ENCODE measurements at places on chromosomes 7 and 10.

DNA sequence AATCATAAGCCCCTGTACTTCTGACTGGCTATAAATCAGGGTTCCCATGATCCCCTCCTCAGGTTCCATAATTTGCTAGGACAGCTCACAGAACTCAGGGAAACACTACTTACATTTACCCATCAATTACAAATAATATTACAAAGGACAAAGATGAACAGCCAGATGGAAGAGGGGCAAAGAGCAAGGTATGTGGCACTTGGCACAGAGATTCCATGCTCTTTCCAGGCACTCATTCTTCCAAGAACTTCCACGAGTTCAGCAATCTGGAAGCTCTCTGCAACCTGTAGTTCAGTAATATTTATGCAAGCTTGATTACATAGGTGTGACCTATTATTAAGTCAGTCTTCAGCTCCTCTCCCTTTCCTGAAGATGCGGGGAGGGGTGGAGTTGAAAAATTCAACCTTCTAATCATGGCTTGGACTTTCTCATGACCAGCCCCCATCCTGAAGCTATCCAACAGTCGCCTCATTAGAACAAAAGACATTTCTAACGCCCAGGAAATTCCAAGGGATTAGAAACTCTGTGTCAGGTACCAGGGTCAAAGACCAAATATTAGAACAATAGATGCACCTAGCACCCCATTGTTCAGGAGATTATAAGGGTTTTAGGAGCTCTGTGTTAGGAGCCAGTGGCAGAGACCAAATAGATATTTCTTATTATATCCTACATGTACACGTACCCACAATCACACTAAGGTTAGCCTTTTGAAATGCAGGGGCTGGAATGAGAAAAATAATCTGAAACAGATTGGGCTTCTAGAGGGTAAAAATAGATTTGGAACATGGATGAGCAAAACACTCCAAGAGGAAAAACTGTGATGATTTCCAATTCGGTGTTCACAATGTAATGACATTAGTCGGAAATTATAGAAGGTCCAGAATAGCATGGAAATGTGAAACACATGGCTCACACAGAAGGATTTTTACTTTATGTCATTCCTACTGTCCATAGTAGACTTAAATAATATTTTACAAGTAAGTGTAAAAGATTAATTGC, 7.0 kb downstream of the ANKMY2 start:
- no peak for DNase-seq

- no peak for DNase-seq
Observed at GRCh38 chr10:26859241-26860101, 1.3 kb downstream of the ABI1 start.

- no peak for DNase-seq
Observed at GRCh38 chr10:46006219-46006618, 24.2 kb downstream of the NCOA4 start.

DNA sequence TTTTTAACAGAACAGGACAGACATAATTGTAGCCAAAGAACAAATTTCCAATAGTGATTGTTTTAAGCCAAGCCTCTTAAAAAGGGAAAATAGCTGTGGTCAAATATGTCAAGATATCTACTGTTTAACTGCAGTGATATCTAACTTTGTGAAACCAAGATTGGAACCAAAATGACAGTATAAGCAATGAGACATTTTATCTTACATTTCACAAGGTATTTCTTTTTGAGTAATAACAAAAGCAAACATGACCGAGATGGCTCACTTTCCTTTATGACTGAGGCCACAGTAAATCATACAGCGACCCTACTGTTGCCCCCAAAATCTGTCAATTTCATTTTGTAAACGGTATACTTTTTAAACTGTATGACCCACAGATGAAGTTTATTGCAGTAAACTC, 215.8 kb downstream of the MLLT10 start:
- no peak for DNase-seq

DNA sequence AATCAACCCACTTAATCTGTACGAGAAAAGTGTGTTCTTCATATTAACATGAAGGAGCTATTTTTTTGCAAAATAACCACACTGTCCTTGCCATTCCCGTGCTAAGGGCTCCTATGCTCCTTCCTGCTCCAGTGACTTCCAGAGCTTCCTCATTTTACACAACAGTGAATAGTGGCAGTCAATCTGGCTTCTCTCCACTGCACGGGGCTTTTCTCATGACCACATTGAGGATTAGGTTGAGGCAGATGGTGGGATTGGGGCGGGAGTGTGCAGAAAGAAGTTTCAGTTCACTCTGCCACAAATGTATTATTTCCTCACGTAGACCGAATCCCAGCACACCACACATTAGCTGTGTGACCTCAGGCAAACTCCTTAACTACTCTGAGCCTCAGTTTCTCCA, 235.1 kb downstream of the ARHGAP12 start:
- DNase-seq, result no peak

DNA sequence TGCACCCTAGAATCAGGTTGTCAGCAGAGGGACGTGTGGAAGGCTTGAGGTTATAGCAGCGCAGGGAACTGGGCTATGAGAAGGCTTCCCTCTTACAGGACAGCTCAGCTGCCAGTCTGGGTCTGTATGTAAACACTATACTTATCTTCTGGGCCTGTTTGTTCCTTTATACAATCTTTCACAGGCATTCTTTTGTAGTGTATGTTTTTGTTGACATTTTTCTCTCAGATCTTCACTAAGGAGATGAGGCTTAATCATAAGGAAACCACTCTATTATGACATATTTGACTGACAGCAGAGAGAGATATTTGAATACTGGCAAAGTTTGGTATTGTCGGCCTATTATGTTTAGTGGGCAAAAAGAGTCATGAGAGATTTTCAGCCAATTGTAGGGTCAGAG, 929 bp downstream of the GBF1 start:
- no peak for DNase-seq

DNA sequence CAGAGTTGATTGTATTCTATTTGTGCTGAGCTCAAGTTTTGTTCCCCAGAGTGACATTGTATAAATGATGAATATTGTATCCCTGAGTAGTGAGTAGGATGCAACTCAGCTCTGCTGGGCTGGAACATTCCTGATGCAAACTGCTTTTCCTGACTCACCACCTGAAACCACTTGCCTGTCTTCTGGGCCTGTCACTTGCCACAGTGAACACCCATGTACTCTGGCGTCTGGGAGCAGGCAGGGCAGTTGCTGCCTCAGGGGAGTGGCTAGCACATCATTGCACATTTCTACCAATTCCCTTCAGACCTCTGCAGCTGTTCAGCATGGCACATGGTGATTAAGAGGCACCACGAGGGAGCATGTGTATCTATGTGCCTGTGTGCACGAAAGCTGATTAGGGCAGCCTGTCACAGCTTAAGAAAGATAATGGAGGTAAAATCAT, 157.3 kb downstream of the SND1 start:
- DNase-seq, result no peak

- no peak for DNase-seq
Observed at GRCh38 chr10:129398711-129399141, 68.3 kb upstream of the MGMT start.

- DNase-seq, result no peak
Observed at GRCh38 chr7:99097730-99098129, 46.2 kb downstream of the SMURF1 start.

- no peak for DNase-seq
Observed at GRCh38 chr7:14144109-14144508, 154.6 kb upstream of the ETV1 start.

- DNase-seq, result no peak
Observed at GRCh38 chr10:120838941-120839340, 12.2 kb upstream of the WDR11 start.

DNA sequence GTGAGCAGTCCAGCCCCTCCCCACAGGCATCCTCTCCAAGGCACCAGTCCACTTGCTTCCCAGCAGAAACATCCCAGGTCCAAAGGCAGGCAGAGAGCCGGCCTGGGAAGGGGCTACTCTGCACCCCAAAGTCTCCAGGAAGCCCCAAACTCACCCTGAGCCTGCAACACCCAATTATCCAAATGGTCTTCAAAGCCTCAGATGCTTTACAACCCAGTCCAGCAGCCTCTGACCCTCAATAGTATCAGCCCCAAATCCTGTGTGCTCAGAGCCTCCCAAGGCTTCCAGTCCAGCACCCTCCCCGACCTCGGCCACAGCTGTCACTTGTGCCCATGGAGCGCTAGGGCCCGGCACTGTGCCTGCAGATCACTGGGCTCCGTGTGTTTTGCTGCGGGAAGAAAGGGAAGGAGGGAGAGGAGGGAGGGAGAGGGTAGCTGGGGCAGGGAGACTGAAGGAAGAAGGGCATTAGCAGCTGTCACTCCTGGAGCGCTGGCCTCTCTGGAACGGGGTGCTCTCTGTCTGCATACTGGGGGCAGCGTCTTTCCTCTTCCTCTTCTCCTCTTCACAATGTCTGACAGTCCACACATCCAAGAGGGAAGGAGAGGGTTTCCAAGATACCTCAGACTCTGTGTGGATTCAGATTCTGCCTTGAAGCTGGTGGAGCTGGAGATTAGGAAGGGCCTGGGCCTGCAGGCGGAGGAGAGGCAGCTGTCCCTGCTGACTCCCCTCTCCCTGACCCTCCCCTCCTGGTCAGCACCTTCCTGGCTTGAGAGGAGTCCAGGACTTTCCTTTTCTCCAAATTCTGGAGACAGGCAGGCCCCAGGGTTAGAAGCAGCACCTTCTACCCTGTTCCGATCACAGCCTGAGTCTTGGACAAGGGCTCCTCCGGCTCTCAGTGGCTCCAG, 13.2 kb downstream of the CALML5 start:
- no peak for DNase-seq

- DNase-seq, result peak; percentile 34
Observed at GRCh38 chr7:17640730-17641377, 299.4 kb downstream of the SNX13 start.

DNA sequence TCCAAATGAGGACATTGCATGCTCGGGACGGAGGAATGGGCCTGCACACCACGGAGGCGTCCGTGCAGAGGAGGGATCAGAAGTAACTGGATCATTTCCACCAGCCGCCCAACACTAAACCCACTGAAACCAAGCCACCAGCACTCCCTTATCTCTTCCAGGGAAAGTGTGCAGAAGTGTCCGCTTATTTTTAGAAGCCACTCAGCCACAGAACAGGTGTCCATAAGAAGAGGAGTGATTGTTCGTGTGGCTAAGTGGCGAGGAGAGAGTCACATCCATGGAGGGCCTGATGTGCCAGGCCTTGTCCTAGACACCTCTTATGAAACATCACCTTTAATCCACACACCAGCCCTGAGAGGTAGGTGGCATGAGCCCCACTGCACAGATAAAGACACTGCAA, 407.9 kb upstream of the NPVF start:
- DNase-seq, result no peak

DNA sequence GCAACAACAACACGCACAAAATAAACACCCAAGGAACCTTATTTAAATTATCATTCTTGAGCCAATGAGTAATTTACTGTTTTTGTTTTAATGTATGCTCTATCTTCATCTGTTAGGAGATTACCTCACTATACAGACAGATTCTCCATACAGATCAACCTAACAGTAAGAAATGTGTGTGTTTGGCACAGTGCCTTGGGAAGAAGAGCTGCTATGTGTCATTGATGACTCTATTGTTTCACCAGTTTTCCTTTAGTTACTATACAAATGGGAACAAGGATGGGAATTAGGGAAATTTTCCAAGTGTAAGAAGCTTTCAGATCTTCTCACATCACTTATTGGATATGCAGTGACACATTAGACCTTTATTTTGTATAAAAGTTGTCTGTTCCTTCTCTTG, 640.3 kb downstream of the NRG3 start:
- DNase-seq, result no peak

- DNase-seq, result no peak
Observed at GRCh38 chr10:56063642-56064041, 297.4 kb downstream of the ZWINT start.

DNA sequence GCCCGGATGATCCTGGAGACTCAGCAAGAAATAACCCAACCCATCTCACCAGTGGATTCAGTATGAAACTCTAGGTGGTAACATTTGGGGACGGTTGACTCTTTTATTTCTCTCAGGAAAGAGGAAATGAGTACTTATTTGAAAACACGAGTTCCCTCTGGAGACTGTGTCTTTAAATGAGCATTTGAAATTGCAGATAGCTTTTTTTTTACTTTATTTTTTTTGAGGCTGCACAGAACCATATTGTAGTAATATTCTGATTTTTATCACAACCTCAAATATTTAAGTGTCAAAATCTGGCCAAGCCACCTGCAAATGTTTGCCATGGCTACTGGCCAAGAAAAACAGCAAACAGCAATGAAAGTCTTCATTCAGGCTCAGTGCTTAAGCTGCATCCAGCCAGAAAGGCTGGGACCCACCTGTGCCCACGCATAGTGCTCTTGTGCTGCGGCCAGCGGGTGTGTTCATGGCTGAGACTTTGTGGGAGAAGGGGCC, 160.8 kb downstream of the CREB5 start:
- DNase-seq, result no peak

DNA sequence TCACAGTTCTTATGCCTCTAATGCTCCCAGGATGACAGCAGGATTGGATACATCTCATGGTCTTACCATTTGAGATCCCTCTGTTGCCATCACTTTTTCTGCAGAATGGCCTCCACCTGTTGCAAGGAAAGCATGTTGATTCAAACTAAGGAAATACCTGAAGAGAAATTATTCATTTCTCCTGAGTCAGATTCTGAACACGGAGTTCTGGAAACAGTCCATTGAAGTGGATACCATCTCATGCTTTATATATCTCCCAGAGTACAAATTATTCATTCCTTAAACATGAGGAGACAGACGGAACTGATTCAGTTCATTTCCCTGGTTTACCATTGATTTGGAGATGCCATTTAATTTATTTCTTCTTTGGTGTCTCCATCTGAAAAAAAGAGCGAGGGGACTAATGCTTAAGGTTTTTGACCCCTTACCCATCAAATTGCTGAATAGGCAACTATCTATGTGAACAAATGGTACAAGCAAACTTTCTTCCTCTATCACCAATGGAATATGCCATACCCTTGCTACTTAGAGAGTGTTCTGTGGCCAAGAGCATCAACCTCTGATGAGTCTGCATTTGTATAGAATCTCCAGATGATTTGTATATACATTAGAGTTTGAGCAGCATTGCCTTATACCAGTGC, 305.0 kb upstream of the LRGUK start:
- no peak for DNase-seq

GRCh38 chr10:61029411-61029810, 85.4 kb upstream of the RHOBTB1 start:
- DNase-seq, result no peak

DNA sequence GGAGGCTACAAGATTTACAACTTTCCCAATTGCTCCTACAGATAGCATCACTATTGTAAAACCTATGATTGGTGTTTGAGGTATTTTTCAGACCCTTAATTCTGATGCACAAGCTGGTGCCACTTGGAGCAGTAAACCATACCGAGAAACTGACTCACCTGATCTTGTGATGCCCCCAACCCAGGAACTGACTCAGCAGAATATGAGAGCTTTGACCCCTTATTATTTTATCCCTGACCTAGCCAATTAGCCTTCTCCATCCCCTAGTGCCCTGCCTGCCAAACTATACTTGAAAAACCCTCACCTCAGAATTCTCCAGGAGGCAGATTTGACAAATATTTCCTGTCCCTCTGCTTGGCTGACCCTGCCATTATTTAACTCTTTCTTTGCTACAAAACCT, 585.9 kb upstream of the GHITM start:
- DNase-seq, result no peak

GRCh38 chr7:139943401-139943800, 114.3 kb downstream of the TBXAS1 start:
- DNase-seq, result no peak

GRCh38 chr7:117308891-117309290, 14.0 kb downstream of the WNT2 start:
- no peak for DNase-seq
